ENCODE measurements at places on chromosomes 5 and 9.

DNA sequence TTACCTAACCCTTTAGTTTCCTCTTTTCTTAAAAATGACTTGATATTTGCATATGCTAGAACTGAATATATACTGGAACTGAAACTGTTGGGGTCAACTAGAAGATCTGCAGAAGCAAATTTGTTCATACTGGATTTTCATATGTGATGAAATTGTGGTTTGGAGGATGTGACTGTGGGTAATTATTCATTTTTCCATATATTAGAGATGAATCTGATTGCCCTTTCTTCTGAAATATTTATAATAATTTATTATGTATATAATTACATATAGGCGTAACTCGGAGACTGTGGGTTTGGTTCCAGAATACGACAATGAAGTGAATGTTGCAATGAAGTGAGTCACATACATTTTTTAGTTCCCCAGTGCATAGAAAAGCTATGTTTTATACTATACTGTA lies 149.1 kb downstream of the ATP10B start:
- no peak for DNase-seq

GRCh38 chr9:99038484-99038820 lies 66.5 kb upstream of the TGFBR1 start:
- no peak for DNase-seq

DNA sequence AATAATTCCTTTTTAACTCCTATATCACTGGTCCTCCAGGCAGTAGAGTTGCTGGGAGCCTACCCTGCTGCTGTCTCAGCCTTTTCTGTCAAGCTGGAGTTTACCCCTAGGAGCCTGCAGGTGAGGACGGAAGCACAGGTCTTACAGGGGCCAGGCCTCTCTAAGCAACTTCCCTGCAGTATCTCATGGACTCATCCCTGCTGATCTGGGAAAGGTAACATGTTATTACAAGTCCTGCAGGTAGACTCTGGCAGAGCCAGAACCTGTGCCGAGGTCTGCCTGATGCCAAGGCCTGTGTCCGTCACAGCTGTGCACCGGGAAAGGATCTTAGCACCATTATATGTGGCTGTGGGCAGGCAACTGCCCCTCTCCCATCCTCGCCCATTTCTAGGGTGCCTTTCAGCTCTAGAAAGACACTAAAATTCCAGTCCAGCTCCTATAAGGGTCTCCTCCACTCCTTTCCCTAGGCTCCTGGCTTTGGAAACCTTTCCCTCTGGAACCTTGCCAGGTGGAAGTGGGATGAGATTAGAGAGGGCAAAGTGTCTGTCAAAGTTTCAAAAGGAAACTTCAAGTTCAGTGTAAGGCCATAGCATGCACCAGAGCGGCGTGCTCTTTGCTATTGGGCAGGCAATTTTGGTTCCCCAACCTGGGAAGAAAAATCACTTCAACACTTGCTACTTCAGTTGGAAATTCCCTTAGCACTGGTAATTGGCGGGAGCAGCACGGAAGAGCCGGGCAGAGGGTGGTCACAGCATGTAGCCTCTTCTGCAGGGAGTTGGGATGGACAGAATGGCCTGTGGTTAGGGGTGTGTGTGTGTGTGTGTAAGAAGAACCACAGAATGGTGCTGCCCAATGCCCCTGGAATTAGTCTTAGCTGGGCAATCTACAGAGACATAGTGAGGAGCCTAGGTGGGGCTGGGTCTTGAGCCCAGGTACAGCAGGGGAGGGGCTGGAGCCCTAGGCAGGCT lies 17.5 kb downstream of the TMEM171 start:
- no peak for DNase-seq

DNA sequence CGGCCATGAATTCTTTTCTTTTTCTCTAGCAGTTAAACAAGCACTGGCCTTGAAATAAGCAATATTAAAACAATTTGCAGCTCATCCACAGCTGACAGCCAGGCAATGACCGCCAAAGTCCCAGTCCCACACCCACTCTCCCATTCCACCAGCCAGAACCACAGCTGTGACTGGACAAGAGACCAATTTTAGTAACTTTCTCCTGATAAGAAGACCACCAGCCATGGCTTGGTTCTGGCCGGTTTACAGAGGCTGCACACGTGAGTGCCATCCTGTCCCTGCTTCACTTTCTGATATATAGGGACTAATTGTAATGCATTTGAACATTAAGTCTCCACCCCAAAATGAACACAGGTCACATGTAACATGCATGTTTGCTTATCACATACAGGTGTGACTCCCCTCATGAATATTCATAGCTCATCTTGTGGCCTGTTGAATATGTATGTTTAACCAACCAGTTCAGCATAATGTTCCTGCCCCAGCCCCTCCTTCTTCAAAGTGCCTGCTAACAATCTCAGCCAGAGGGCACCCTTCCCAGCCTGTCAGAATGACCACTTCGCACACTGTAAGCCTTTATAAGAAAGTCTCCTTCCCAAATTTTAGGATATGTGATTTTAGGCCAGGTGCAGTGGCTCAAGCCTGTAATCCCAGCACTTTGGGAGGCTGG lies 23.9 kb upstream of the FANCC start:
- no peak for DNase-seq

GRCh38 chr5:137507150-137507549 lies 8.0 kb upstream of the SPOCK1 start:
- DNase-seq = no peak

GRCh38 chr9:76707510-76707909 lies 56.7 kb upstream of the PCA3 start:
- no peak for DNase-seq

GRCh38 chr5:164975986-164976385 lies 1470.6 kb downstream of the MAT2B start:
- no peak for DNase-seq

- no peak for DNase-seq
Measured at GRCh38 chr5:175381130-175381529, 62.9 kb downstream of the DRD1 start.

DNA sequence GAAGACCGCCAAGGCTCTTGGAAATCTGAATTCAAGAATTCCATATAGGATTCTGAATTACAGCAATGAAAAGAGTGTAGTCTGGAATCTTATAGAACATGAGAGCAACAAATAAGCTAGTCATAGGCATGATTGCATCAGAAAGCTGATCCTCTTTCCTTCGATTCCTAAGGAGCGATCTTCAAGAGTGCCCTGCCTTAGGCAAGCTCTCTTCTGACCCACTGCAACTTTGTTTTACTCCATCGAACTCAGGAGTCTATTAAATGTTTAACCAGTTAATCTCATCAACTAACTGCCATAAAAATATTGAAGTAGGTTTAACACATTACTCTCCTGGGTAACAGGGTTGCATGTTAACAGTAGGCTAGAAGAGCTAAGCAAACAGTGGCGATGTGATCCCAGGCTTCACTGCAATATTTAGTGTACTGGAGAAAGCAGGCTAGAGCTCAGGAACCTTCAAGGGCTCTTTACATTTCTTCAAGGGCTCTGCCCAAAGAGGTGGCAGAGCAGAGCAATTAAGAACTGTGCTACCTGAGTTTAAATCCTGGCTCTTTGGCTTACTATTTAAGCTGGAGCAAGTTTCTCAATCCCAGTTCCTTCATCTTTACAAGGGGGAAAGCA lies 146.3 kb downstream of the RORB start:
- no peak for DNase-seq

- DNase-seq = no peak
Measured at GRCh38 chr9:87334366-87334765, 163.3 kb upstream of the DAPK1 start.

DNA sequence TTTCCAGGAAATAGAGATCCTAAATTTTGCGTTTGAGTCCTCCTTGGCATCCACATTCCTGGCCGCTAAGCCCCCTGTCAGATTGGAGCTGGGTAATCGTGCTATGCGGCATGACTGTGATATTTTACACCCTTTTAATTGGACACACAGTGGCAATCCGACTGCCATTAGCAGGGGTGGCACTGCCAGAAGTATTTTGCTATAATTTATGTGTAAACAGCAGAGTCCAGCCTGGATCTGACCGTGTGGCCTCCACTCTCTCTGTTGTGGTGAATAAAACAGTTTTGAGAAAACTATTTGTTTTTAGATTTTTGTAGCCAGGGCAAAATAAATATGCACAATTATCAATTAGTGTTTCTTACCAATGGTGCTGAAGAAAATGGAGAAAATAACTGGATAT lies 281.0 kb upstream of the IRX2 start:
- no peak for DNase-seq

- DNase-seq = no peak
Measured at GRCh38 chr5:2658447-2658846, 93.0 kb downstream of the IRX2 start.

DNA sequence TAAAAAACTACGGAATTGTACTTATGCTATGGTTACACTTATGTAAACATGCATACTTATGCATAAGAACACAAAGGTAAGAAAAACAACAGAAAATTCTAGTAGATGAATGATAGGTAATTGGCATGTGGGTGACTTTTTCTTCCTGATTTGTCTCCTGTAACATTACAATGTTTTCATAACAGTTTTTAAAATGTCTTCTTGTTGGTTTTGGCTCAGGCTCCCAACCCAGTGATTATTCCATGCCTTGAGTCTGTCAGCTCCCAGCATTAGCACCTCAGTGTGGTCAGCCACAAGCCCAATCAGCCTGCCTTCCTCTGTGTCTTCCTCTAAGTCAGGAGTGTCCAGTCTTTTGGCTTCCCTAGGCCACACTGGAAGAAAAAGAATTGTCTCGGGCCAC lies 7.9 kb upstream of the FOXE1 start:
- DNase-seq = no peak

DNA sequence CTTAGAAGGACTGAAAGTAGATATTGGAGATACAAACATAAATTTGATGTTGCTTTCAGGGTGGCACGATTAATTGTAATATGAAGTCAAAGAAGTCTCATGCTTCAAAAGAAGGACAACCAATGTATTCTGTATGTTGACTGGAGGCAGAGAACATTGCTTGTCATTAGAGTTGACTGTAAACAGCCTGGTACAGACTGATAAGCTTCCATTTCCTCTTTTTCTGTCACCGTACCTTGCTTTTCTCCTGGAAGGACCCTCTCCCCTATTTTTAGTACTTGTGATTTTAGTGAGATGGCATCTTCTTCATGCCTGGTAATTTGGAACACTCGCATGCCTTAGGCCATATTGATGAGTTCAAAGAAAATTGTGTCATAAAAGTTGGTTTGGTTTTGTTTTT lies 809.4 kb downstream of the PRELID2 start:
- no peak for DNase-seq

- DNase-seq = no peak
Measured at GRCh38 chr5:36300927-36301540, 668 bp downstream of the RANBP3L start.

DNA sequence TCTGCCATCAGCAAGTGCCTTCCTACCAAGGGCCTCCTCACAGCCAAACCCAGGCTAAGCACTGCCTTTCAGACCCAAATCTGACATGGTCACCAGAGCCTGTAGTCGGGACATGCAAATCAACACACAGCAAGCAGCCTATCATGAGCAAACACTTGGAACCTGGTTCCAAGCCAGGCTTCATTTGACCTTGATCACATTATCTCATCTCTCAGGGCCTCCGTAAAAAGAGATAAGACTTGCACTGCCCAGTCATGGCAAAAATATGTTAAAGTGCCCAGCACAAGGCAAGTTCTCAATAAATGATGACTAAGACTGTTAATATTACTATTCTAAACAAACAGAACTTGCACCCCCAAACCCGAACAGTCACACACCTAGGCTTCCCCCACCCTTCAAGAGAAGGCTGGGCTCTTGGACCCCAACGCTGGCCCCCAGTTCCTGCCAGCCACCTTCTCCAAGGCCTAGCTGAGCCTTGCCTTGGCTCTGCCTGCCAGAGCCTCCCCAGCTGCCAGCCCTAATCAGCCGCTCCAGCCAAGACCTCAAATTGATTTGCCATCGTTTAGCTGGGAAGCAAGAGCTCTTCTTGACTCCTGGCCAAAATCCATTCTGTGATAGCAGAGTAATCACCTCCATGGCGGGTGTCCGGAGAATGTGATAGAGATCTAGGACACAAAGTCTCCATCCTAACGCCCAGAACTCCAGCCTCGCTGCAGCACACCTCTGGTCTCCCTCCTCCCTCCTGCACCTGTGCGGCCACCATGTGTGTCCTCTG lies 18.7 kb downstream of the CPLX2 start:
- no peak for DNase-seq

DNA sequence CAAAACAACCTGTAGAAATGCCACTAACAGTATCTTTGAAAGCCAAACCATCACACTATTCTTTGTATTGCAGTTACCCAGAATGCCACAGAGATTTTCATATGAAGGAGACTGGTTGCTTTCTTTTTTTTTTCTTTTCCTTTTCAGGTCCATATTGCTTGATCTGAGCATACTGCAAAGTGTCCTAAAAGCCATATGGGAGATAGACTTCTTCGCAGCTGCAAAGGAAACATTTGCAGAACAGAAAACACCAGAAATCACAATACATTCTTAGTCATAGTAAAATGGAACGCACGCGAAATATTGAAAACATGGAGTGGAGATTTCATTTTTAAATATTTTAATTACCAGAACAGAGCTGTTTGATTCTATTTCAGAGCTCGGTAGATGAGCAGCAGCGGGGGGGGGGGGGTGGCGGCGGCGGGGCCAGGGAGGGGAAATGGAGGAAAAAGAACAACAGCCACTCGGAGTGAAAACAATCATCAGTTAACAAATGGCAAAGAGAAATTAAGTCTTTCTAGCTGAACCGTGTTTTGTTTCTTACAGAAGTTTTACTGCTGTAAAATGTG lies 284.1 kb downstream of the NFIB start:
- no peak for DNase-seq

- DNase-seq = no peak
Measured at GRCh38 chr5:93579692-93580062, 1.3 kb downstream of the NR2F1-AS1 start.

DNA sequence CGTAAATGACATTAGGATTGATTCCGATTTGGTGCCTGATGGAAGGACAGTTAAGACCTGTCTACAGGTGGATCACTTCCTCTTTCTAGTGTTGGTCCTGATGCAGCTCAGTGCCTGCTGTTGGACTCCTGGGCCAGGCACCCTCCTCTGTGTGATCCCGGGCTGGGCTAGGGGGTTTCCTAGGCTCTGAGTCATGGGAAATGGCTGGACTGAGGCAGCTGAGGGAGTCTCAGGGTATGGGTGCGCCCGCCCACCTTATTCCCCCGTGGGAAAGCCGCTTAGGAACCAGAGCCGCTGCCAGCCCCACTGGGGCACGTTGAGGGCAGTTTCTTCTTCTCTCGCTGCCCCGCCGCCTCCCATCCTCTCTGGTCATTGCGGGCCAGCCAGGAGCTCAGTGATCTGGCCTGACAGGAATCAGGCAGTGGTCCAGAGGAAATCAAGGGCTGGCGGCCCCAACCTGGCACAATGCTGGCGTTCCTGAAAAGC lies 12.9 kb downstream of the TCF7 start:
- DNase-seq = no peak

- no peak for DNase-seq
Measured at GRCh38 chr5:57175551-57176309, 1.9 kb downstream of the GPBP1 start.

DNA sequence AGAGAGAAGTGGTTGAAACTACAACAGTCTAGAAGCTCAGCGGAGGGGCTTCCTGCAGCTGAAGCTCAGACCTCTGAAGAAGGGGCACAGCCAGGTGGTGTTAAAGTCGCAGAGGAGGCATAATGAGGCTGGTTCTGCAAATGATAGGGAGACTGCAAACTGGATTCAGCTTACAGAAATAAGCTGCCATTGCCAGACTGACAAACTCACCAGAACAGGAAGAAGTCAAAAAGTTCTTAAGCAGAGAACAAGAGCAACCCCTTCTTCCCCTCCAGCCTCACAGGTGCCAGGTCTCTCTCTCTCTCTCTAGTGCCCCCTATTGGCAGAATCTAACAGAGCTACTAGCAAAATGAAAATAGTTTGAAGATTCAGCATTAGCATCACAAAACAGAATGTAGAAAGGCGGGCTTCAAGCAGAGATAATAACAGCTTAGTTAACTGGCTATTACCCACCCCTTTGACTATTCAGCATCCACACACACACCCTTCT lies 76.7 kb downstream of the GRAMD2B start:
- no peak for DNase-seq
